ENCODE measurements at places on chromosomes 7 and 10. TPM values are rescaled to one million over a fixed set of nuclear protein-coding genes. Genes with fewer than 3 reads are reported as not detected.

The GIMAP4 gene
- total RNA-seq: 0.89 TPM

- DNase-seq: peak; percentile 16
Measured at GRCh38 chr7:140982508-140982907, 32.2 kb downstream of the MRPS33 start.

DNA sequence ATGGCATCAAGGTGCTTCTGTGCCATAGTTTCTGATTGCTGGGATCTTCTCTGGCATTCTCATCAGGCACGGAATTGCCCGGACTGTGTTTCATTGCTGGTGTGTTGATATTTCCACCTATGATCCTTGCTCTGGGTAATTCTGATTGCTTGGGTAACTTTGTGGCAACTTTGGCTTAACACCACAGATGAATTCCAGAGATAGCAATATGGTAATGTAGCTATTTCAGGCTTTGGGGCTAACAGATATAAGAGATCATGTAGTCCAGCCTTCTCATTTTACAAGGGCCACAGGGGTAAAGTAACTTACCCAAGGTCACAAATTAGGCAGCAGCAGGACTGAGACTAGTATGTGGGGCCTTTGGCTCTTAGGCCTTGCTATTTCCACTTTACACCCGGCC lies 53.9 kb upstream of the PLPP4 start:
- DNase-seq: no peak

The PTN gene
- 6.4 TPM for total RNA-seq

DNA sequence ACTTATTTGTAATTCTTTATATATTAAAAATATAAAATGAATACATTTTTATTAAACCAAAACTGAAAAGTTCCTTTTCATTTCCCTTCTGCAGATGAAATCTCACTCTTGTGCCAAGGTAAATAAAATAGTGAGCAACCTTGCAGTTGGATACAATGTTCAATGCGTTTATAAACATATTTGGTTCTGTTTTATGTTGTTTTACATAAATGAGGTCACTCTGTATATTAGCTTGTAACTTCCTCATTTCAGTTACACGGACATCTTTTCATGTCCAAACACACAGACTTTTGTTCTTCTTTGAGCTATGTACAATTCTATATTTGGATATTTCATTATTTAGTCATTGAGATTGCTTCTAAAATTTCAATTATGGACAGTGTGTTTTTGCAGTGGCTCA lies 107.7 kb downstream of the BBS9 start:
- no peak for DNase-seq

The MOGAT3 gene
- total RNA-seq: not detected

The CNNM1 gene
- total RNA-seq: not detected

DNA sequence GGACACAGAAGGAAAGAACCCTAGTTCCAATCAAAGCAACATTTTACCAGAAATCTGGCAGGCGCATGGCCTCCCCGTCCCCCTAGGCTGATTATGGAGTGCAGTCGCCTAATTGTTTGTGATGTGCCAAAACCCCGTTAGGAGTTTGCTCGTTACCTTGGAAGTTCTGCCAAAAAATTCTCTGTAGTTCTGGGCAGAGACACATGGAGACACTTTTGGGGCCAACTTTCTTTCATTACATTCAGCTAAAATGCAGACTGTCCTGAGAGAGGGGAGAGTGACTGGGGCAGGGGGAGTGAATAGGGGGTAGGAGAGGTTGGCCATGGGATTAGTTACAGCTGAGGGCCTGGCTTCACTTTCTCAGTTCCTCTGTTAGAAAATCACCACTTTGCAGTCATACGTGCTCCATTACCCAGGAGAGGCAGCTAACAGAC lies 158.0 kb upstream of the NPVF start:
- DNase-seq: no peak

DNA sequence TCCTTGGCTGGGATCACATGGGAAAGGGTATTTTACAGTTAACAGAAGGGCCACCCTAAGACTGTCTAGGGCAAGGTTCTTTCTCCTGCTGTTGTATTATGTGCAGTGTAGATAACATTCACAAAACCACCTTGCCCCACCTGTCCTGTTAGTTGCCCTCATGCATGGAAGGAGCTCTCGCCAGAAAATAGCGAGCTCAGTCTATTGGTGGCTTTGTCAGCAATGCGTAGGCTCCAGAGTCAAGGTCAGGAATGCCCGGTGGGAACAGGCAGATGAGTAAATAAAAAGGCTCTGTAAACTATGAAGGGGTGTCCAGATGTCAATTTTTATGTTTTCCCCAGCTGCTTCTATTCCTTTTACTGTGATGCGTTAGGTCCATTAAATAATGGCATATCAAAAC lies 107.1 kb upstream of the WDR11 start:
- DNase-seq: no peak

The GPR26 gene
- not detected for total RNA-seq

GRCh38 chr7:155584763-155585531 lies 38.6 kb upstream of the CNPY1 start:
- DNase-seq: peak; percentile 62

The GRB10 gene
- total RNA-seq: 45.1 TPM

GRCh38 chr10:70575874-70576802 lies 26.4 kb downstream of the PRF1 start:
- peak; percentile 89 for DNase-seq

GRCh38 chr10:84727398-84727797 lies 399.0 kb downstream of the CCSER2 start:
- DNase-seq: peak; percentile 10

The NEUROG3 gene
- not detected for total RNA-seq

DNA sequence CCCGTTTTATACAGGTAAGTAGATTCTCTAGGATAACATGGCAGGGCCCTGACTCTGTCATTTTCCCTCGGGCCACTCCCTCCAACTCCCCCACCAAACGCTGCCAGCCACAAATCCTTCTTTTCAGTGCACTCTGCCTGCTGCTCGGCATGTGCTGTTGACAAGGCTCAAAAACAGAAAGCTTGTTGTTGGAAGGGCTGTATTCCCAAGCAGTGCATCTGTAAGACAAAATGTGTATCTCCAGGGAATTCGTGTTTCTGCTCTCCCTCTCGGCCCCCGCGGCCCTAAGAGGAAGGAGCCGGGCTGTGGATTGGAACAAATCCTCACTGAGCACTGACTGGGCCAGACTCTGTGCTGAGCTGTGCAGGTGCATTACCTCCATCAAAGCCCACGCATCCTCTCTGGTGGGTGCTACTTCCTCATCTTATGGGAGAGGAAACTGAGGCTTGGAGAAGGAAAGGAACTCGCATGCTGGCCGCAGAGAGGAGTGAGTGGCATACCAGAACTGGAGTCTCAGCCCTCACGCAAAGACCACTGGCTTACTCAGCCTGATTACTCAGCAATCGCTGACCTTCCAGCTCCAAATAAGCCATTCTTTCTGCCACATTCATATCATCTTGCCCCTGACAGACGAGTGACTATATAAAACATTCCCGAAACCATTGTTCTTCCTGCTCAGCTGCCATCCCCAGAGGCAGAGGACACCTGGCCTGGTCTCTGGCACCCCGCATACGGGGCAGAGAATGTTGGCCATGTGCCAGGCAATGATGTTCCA lies 33.5 kb upstream of the ENO4 start:
- DNase-seq: no peak

GRCh38 chr10:87817609-87818504 lies at the start of gene ATAD1:
Gene ATAD1, minus strand, starts transcription at chr10:87818226. Its CDS starts 3,627 bp downstream, at chr10:87814599.
- DNase-seq: peak; percentile 89

All from stomach (tissue), 19 donors.